ENCODE measurements at places on chromosomes 6 and 20.

- no peak overlapping the region for H3K27ac ChIP-seq
- H3K4me3 ChIP-seq, result no peak overlapping the region
- no peaks in the 10 kb centered on the region for H3K4me1 ChIP-seq
- H3K27me3 ChIP-seq, result no peaks in the 10 kb centered on the region
- H3K36me3 ChIP-seq, result no peaks in the 10 kb centered on the region
Measured at GRCh38 chr6:41741625-41742490, 5.3 kb downstream of the PGC start.

DNA sequence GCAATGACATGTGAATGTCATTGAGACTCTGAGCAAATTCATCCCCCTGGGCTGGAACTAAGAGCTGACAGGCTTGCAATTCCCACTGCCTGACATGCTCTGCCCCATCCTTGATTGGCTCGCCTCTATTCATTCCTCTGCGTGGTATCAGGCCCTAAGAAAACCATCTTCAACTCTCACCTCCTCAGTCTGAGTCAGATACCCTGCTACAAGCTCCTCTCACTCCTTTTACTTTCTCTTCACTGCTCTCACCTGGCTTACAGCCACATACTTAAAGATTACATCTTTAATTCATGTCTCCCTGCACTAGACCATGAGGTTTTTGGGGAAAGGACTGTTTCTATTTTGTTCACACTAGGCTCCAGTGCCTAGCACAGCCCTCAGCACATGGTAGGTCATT is 131.6 kb downstream of the KIF6 start:
- H3K4me3 ChIP-seq, result no peak overlapping the region
- peaks cover 4% of the 10 kb centered on the region for H3K27me3 ChIP-seq
- H3K27ac ChIP-seq, result no peak overlapping the region
- no peak for DNase-seq
- H3K4me1 ChIP-seq, result no peaks in the 10 kb centered on the region

DNA sequence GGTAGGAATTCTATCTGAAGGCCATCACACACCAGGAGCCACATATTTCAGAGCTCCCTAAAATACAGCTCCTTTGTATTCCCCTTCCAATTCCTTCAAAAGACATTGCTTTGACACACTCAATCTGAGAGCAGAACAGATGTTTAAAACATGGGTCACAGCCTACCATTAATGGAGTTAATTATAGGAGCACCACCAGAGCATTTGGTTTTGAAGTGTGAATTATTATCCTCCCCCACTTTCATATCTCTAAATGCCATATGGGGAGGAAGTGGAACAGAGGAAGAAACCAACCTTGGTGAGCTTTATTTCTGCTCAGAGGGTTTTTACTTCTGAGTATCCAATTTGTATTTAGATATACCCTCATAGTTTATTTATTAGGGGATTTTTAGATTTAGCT is 50.7 kb upstream of the TNFRSF21 start:
- H3K36me3 ChIP-seq, result no peaks in the 10 kb centered on the region
- no peaks in the 10 kb centered on the region for H3K4me1 ChIP-seq
- H3K27me3 ChIP-seq, result peaks cover 12% of the 10 kb centered on the region
- H3K4me3 ChIP-seq, result no peak overlapping the region
- DNase-seq, result no peak
- no peak overlapping the region for H3K27ac ChIP-seq

DNA sequence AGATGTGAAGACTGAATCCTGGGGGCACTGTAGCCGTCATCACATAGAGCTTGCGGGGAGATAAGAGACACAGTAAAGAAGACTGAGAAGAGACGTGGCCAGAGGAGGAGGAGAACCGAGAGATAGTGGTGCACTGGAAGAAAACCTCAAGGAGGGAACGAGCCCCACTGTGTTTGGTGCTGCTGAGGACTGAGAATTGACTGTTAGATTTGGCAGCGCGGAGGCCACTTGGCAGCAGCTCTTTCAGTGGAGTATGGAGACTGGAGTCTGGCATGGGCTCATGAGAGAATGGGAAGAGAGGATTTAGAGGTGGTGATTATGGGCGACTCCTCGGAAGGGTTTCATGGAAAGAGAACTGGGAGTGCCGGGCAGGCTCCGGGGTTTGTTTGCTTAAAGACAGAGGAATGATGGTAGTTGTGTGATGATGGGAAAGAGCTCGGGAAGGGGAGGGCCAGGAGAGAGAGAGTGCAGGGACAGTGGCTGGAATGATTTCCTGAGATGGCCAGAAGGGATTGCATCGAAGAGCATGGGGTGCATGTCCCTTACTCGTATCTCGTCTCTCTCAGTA is 18.0 kb downstream of the CDYL start:
- H3K36me3 ChIP-seq, result peaks cover 5% of the 10 kb centered on the region
- H3K4me3 ChIP-seq, result no peak overlapping the region
- no peak for DNase-seq
- H3K27me3 ChIP-seq, result no peaks in the 10 kb centered on the region

GRCh38 chr6:158311193-158311592 is 1.1 kb upstream of the TULP4 start:
- H3K36me3 ChIP-seq, result peaks cover 36% of the 10 kb centered on the region
- no peak for DNase-seq
- no peaks in the 10 kb centered on the region for H3K27me3 ChIP-seq
- H3K27ac ChIP-seq, result no peak overlapping the region

- no peaks in the 10 kb centered on the region for H3K36me3 ChIP-seq
- H3K27me3 ChIP-seq, result no peaks in the 10 kb centered on the region
- H3K4me1 ChIP-seq, result no peaks in the 10 kb centered on the region
- DNase-seq, result no peak
Measured at GRCh38 chr6:74333406-74333805, 637.4 kb downstream of the CD109 start.

GRCh38 chr6:119446609-119447008 is 97.0 kb upstream of the MAN1A1 start:
- DNase-seq, result no peak
- H3K4me1 ChIP-seq, result peaks cover 49% of the 10 kb centered on the region
- H3K36me3 ChIP-seq, result peaks cover 24% of the 10 kb centered on the region
- H3K27ac ChIP-seq, result peak overlapping the region; percentile 5
- no peak overlapping the region for H3K4me3 ChIP-seq

DNA sequence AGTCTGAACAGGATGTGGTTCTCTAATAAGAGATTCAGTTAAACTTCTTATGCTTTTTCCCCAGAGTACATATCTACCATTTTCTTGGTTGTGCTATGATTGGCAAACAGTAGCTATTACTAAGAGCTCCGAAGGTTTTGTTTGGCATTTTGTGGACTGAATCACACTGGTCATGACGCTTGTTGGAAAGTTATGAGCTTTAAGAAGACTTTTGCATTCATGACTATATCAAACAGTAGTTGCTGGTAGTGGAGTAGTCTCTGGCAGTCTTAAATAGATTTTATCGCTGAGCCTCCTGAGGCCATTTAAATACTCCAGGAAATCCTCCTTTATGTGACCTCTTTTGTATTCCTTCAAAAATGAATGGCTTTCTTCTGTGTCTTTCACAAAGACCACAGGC is 40.8 kb downstream of the CCDC170 start:
- H3K4me3 ChIP-seq, result no peak overlapping the region
- peaks cover 5% of the 10 kb centered on the region for H3K27me3 ChIP-seq
- H3K4me1 ChIP-seq, result no peaks in the 10 kb centered on the region

GRCh38 chr6:90456001-90456400 is 130.9 kb downstream of the MAP3K7 start:
- H3K27me3 ChIP-seq, result no peaks in the 10 kb centered on the region
- no peak for DNase-seq
- peak overlapping the region; percentile 95 for H3K27ac ChIP-seq

DNA sequence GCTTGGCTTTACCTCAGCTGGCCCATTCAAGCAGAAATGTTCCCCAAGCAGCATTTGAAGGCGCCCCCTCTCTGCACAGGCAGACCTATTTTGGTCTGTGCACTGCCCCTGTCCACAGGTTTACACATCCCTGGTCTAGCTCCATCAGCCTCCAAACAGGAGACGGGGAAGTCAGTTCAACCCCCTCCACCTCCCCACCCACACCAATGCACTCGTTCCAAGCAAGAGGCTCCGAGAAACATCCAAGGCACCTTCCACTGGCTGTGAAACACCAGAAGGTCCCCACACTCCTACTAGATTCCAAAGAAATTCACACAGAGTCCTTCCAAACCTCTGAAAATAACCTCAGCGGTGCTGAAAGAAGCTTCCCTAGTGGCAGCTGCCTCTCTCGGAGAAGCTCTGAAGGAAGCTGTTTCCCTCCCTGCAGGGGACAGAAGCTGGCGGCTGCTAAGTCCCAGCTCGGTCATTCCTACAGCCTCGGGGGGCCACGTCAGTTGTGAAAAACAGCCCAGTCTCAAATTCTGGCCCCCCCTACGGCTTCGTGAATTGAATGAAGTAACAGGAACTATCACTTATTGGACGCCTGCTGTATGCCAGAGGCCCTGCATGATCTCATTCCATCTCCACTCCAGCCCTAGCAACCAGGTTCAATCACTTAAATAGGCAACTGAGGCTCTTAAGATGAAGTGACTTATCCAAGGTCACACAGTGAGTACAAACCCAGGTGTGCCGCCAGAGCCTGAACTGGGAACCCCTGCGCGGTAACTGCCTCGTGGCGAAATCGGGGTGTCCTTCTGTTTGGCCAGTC is 815 bp downstream of the SPATA2 start:
- peak overlapping the region; percentile 96 for H3K4me3 ChIP-seq
- peaks cover 7% of the 10 kb centered on the region for H3K36me3 ChIP-seq
- DNase-seq, result peak; percentile 21
- H3K4me1 ChIP-seq, result peaks cover 23% of the 10 kb centered on the region

DNA sequence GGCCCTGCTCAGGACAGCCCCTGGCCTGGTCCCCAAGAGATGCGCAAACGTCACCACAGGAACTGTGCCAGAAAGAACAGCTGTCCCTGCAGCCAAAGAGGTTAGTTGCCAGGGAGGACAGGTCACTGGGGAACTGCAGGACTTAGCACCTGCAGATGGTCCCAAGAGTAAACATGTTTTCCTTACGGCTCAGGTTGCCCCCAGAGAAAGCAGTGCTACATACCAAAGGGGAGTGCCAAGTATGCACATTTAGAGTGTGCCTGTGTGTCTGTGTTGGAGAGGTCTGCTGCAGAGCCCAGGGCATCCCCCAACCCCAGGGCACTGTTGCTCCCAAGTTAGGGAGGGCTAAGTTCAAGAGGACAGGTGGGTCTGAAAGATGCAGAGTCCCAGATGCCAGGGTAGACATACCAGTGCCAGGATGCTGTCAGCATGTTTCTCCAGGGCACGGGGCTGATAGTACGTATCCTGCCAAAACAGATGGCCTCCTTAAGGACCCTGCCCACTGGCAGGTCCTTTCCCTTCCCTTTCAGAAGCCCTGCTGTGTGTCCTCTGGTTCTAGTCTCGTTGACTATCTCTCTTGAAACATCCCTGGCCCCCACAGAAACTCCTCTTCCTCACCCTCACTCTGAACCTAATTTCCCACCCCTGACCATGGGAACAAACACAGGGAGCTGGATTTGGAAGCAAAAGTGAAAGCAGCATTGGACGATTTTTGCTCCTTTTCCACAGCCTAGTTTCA is 1.3 kb downstream of the ABHD16A start:
- peak overlapping the region; percentile 99 for H3K4me3 ChIP-seq
- no peak for DNase-seq
- H3K27me3 ChIP-seq, result no peaks in the 10 kb centered on the region

GRCh38 chr6:43943099-43943766 is 173.2 kb downstream of the VEGFA start:
- no peak overlapping the region for H3K4me3 ChIP-seq
- H3K4me1 ChIP-seq, result no peaks in the 10 kb centered on the region

DNA sequence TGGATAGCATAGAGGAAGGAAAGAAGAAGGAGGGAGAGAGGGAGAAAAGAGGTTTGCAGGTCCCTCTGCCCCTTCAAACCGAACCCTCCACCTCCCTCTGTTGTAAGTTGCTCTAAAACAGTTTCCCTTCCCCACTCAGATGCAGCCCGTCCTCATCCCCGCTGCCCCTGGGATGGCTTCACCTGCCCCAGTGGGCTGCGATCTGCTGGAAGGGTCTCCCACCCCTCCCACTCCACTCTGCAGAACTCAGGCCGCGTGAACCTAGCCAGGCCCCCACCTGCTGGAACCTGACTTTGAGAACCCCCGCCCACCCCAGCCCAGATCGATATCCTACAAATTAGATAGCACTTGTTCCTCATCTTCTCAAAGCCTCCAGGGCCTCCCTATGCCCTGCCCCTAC is 190.8 kb downstream of the DLL1 start:
- H3K4me1 ChIP-seq, result peaks cover 4% of the 10 kb centered on the region
- H3K27me3 ChIP-seq, result peaks cover 4% of the 10 kb centered on the region
- no peak overlapping the region for H3K4me3 ChIP-seq
- no peaks in the 10 kb centered on the region for H3K36me3 ChIP-seq
- no peak overlapping the region for H3K27ac ChIP-seq

GRCh38 chr6:105824732-105825131 is 261.4 kb upstream of the PRDM1 start:
- no peak overlapping the region for H3K4me3 ChIP-seq
- H3K4me1 ChIP-seq, result peaks cover 10% of the 10 kb centered on the region
- H3K27ac ChIP-seq, result no peak overlapping the region

- peak overlapping the region; percentile 22 for H3K27ac ChIP-seq
- no peaks in the 10 kb centered on the region for H3K27me3 ChIP-seq
- H3K36me3 ChIP-seq, result peaks cover 88% of the 10 kb centered on the region
- DNase-seq, result no peak
Measured at GRCh38 chr20:51456511-51457509, 85.7 kb downstream of the NFATC2 start.

GRCh38 chr6:117928833-117929232 is 21.8 kb downstream of the SLC35F1 start:
- DNase-seq, result no peak
- no peak overlapping the region for H3K4me3 ChIP-seq
- H3K27ac ChIP-seq, result no peak overlapping the region
- no peaks in the 10 kb centered on the region for H3K4me1 ChIP-seq

DNA sequence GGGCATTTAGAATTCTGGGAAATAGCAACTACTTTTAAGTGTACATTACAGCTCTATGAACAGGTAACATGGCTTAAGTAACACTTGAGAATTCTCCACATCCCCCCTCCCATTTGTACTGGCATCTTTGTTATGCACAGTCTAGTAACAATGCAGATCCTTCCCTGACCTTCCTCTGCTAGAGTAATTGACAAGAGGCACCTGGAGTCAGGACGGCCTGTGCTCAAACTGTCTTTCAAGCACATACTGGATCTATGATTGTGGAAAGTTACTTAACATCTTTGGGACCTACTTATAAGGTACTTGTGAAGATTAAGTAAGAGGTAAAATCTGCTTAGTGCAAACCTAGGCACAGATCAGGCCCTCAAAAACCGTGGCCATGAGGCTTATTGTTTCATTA is 21.9 kb upstream of the GSTA3 start:
- no peaks in the 10 kb centered on the region for H3K36me3 ChIP-seq
- no peak overlapping the region for H3K4me3 ChIP-seq
- no peaks in the 10 kb centered on the region for H3K4me1 ChIP-seq
- no peak overlapping the region for H3K27ac ChIP-seq
- no peak for DNase-seq

GRCh38 chr6:125942672-125943527 is 13.7 kb upstream of the HINT3 start:
- no peak overlapping the region for H3K4me3 ChIP-seq
- DNase-seq, result no peak
- peaks cover 27% of the 10 kb centered on the region for H3K4me1 ChIP-seq
- H3K27me3 ChIP-seq, result no peaks in the 10 kb centered on the region

DNA sequence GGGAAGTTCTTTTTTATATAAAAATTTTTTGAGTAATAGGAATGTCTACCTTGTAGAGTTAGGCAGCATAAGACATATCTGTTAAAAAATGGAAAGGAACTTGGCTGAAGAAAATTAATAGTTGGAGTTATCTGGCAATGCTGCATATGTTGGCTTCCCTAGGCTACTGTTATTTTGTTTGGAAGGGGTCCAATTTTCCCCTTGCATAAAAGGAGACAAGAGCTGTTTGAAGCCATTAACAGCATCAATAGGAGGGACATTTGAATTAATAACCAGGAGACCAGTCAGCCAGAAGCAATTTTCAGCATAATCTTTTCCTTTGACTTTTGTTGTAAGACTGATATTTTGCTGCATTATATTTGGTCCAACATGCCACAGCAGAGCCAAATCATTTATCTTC is 80.9 kb upstream of the TAB2 start:
- H3K4me3 ChIP-seq, result no peak overlapping the region
- no peaks in the 10 kb centered on the region for H3K27me3 ChIP-seq
- DNase-seq, result no peak
- H3K27ac ChIP-seq, result no peak overlapping the region
